ENCODE measurements at places on chromosomes 7 and 10.

DNA sequence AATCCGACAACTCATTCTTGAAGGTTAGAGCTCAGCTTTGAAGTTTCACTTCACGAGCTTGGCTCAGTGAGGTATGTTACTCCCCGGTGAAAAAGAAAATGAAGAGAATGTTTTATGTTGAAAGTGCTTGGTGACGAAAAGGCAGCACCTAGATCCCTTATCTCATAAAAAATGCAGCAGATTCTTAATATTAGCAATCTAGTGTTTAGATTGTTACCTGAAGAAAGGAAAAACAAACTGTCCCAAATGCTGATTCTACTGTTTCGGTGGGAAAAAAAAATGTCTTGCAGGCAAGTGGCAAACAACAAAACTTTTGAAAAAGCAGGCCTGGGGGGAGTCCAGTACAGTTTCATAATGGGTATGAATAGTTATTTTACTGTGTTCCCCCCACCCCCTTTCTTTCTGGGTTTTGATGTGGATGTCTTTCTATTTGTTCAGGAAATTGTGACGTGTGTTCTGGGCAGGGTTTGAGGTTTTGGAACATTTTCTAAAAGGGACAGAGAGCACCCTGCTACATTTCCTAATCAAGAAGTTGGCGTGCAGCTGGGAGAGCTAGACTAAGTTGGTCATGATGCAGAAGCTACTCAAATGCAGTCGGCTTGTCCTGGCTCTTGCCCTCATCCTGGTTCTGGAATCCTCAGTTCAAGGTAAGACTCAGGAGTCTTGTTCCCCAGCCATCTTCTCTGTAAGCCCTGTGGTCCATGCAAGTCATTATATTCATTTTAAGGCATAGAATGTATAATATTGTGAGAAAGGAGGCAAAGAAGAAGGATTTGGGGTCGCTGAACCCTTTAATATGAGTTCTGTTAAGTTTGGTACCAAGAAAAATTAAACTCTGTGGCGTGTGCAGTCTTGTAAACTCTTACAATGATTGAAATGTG lies at the start of gene SRGN:
SRGN (plus strand) TSS at position 514 of the 881 bp plus-strand sequence; CDS start at position 569, 55 bp downstream.
- peak; percentile 86 for DNase-seq

DNA sequence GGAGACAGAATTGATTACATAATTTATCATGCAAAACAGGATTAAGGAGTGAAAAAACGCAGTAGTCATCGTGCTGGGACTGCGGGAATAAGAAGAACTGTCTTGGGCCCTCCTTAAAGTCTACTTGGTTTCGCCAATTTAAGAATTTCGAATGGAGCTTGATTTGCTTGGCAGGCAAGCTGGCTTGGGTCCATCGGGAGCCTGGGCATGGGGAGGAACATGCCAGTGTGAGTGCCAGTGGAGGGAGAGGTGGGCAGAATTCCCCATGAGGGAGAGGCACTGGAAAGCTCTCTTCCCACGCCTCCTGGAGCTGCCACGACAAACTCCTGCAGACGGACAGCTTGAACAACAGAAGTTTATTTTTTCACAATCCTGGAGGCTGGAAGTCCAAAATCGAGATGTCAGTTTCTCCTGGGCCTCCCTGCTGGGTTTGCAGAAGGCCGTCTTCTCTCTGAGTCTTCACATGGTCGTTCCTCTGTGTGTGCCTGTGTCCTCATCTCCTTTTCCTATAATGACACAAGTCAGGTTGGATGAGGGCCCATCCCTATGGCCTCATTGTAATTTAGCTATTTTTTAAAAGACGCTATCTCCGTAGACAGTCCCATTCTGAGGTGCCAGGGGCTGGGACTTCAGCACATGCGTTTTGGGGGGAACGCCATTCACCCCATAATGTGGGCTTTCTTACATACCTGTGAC lies 528.7 kb upstream of the DPP6 start:
- DNase-seq = peak; percentile 85

- no peak for DNase-seq
Observed at GRCh38 chr10:110758898-110759297, 112.8 kb upstream of the PDCD4 start.

DNA sequence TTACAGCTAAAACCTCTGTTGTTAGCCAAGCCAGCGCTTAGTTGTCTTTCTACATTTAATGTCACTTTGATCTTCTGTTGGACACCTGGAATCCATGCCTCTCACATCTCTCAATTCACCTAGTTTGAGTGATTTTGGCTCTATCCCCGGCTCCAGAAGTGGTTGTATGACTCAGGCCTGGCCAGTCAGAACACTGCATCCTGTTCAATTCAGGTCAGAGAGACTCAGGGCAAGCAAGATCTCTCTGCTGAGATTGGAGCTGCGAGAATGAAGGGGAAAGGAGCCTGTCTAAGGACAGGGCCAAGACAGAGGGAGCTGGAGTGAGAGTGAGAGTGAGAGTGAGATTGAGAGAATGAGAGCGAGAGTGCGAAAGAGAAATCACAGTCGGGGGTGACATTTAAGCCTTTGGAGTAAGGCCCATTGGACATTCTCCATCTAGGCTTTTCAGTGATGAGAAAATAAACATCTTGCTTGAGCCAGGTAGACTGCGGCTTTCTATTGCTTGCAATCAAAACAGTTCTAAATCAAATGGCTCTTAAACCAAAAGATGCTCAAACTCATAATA lies 83.3 kb upstream of the DYNC1I1 start:
- DNase-seq = no peak

GRCh38 chr7:149477494-149478443 lies 16.9 kb upstream of the ZNF777 start:
- DNase-seq = peak; percentile 54

DNA sequence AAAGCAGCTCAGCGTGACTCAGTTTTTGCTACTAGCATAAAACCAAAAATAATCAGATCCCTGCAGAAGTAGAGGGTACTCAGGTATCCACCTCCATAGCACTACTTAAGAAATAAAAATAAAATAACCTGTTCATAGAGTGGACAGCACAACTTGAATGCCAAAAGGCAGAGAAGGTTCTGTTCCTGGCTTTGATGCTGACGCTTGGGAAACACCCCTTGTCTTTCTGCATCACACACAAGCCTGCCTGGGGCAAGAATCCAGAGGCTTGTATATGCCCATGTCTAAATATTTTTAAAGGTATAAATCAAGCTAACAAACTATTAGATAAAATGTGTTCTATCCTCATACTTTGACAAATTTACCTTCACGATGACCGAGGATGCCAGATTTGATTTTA lies 207.3 kb downstream of the KIAA1217 start:
- peak; percentile 75 for DNase-seq

DNA sequence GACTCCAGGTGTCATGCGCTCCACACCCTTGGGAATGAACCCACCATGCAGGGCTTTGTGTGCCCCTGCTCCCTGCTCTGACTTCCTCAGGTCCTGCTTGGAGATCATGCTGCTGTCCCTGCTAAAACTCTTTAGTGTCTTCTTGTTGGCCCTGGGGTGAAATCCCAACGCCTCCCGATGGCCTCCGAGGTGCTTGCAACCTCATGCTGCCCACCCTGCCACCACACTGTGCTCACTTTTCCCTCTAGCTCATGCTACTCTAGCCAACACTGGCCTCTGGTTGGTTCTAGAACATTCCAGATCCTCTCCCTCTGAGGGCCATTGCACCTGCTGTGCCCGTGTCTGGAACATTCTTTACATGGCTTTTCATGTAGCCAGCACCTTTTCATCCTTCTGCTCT lies 227.7 kb downstream of the ADAM12 start:
- DNase-seq = no peak

All from sigmoid colon (tissue), 7 donors.